ENCODE measurements at places on chromosomes 4 and X.
A peak's percentile ranks its signal among the peaks of the same experiment; 100 is the strongest.

DNA sequence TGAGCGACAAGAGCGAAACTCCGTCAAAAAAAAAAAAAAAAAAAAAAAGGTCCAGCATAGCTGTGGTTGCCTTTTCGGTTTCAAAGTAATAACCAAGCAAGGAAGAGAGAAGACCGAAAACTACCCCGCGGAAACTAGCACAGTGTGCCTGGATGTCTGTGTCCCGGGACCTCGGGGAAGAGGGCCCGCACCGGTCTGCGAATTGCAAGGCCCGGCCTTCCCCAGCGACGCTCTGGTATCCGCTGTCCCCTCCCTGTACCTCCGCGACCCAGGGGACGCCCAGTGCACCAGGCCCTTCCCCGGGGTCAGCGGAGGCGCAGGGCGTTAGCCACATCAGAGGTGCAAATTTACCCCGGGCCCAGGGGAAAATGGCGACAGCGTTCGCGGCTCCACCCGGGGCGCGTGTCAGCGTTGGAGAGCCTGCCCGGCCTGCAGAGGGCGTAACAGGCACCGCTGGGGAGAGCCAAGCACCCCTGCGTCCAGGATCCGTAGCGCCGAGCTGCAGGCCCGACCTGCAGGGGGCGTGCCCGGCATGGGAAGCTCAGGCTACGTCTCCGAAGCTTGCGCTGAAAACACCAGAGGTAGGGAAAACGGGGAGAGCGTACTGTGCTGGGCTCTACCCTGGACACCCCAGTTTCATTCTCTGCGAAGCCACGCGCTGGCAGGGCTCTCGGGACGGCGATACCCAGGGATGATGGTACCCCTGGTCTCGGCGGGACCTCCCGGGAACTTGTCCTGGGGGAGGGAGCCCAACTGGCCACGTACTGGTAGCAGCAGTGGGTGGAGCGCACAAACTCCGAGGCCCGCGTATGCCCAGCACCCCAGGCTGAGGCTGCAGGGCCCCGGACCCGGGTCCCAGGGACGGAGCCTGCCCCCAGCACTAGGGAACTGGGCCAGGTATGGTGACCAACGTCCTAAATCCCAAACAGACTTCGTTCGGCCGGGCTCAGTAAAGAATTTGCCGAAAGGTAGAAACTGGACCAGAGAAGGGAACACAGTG is 16.2 kb downstream of the NKX6-1 start:
- DNase-seq = no peak

- no peak for DNase-seq
Measured at GRCh38 chr4:56611501-56611900, 69.6 kb downstream of the HOPX start.

DNA sequence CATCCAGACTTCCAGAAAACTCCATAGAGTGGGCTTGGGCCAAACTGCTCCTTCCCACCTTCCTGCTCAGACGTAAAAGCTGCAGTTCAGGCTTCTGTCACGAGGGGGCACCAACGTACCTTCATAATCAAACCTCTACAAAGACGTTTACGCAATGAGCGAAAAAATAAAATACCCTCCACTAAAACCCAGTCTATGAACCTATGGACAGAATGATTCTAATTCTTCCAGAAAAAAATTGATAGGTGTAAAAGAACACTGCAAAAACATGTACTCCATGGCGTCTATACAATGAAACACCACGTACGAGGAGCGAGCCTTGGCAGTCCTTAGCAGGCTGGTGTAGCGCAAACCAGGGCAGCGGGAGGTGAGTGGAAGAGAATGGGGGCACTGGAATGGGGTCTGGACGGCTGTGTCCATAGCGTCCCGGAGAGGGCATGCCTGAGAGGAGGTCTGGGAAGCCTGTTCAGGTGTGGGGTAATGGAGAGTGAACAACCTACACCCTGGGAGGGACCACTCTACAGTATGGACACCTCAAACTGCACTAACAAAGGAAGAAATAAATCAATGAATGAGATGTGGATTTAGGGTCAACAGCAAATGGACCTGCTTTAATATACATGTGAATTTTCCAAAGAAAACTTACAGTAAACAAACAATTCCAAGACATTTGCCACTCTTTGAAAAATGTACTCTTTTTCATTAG is 14.4 kb upstream of the RAB40A start:
- DNase-seq = peak; percentile 72

DNA sequence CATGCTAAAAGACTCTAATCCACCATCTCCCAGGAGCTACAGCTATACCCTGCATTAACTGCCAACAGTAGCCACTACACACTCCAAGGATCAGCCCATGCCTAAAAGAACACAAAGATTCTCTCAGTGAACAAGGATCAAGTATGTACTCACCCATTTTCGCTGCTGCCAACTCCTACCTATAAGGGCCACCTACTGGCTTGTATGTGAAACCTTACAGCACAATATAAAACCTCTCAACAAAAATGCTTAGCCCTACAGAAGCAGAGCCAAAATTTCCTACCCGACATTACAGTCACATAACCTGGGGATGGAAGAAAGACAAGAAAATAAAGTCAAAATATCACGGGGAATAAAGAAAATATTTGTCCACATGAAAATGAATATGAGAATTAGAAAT is 562.8 kb upstream of the POU3F4 start:
- no peak for DNase-seq

DNA sequence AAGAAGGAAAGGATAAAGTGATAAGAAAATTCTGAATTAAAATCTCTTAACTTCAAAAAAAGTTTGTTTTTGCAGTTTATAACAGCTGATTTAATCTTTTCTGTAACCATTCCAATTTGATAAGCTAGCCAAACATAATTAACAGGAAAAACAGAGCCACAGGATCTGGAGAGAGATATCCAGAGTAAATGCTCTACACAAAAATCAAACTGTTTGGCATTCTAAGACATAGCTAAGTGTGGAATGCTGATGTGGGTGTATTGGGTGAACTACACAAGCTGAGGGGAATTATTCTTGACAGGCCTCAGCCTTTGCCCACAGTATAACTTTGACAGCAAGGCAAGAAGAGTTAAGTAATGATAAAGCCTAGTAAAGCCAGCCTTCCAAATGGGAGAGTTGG is 184.8 kb downstream of the GABRG1 start:
- DNase-seq = no peak

- no peak for DNase-seq
Measured at GRCh38 chr4:173301518-173302201, 32.5 kb downstream of the HMGB2 start.

DNA sequence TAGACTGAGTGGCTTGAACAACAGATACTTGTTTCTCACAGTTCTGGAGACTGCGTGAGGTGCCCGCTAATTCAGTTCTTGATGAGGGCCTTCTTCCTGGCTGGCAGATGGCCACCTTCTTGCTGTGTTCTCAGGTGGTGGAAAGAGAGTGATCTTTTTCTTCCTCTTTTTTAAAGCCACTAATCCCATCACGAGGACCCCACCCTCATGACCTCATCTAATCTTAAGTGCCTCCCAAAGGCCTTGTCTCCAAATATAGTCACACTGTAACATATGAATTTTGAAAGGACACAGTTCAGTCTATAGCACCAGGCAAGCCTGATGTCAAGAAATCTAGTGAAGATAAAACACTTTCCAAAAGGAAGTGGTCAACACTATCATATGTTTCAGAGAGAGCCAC is 12.4 kb downstream of the VAMP7 start:
- no peak for DNase-seq

DNA sequence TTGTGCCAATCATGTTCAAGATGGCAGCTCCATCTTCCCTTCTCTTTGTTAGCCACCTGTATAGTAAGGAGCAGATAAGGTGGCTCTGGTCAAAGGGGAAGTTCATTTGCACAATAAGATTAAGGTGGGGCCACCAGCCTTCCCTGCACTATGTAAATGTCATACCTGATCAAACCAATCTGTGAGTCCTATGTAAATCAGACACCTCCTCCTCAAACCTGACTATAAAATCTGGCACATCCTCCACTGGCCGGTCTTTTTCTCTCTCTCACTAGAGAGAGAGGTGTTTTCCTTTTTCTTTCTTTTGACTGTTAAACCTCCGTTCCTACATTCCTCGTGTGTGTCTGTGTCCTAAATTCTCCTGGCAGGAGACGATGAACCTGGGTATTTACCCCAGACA is 572.5 kb upstream of the AADAT start:
- no peak for DNase-seq

DNA sequence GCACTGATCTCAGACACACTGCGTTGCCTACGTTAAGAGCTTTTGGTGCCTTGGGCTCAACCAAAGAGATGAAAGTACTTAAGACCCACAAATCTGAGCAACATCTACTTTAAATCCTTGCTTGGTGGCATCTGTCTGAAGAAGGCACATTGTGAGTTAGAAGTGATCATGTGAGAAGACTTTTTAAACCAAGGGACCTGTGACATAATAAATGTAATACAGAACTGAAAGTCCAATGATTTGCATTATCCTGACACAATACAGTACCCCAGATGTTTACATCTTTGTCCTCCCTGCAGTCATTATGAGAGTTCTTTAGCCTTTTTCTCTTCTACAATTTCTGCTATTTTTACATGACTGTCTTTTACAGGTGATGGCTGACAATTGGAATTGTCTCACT is 96.7 kb upstream of the FTHL17 start:
- no peak for DNase-seq

DNA sequence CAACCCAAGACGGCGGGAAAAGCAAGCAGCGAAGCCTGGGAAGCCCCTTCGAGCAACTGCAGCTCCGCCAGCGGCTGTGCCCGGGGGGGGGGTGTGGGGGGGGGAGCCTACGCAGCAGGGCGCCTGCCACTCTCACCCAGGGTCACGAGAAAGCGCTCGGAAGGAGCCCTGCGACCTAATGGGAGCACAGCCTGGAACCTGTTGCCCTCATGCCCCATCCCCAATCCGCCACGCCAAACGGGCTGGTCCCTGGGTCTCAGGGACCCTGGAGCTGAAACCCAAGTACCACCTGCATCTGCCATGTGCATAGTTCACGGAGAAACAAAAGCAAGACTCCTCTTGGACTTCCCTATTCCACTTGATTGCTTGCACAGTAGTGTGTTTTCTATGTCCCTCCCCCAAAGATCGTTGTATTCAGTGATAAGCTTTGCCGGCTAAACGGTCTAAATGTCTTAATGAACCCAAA is 359 bp upstream of the GAB3 start:
- no peak for DNase-seq

GRCh38 chr4:54516556-54517215 is 141.1 kb upstream of the KIT start:
- DNase-seq = no peak

DNA sequence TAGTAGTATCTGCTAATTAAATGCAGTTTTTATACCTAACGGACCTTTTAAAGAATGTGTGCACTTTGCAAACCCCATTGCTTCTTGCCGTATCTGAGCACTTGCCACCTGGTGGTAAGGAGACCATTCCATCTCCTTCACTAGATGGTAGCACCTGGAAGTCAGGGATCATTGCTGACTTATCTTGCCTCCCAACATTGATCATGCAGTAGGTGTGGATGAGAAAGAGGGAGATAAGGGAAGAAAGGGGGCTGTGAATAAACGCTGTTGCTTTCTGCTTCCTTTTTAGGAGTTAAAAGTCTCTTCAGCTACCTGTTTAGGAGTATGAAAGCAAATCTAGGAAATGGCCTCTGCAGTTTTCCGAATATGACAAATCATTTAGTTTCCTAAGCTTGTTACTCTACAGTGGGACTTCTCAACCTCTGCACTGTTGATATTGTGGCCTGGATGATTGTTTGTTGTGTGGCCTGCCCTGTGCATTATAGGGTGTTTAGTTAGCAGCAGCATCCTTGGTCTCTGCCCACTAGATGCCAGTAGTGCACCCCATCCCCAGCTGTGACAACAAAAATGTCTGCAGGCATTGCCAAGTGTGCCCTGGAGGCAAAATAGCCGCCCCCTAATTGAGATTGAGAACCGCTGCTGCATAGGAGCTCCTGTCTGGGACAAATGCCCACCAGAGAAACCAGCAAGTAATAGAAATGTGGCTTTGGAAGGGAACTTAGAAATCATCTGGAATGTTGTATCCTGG is 38.8 kb downstream of the GAB1 start:
- DNase-seq = no peak

DNA sequence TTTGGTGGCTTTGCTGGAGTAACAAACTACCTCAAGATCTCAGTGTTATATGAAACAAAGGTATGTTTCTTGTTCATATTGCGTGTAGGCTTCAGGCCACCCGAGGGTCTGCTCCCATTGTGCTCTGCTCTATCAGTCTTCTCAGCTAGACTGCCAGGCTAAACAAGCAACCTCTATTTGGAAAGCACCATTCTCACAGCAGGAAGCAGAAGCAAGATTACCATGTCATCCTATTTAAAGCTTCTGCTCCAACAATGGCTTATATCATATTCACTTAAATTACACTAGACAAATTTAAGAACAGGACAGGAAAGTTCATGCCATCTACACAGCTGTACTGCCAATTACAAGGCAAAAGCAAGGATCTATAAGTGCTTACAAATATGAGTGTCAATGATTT is 385.8 kb downstream of the PPARGC1A start:
- no peak for DNase-seq

DNA sequence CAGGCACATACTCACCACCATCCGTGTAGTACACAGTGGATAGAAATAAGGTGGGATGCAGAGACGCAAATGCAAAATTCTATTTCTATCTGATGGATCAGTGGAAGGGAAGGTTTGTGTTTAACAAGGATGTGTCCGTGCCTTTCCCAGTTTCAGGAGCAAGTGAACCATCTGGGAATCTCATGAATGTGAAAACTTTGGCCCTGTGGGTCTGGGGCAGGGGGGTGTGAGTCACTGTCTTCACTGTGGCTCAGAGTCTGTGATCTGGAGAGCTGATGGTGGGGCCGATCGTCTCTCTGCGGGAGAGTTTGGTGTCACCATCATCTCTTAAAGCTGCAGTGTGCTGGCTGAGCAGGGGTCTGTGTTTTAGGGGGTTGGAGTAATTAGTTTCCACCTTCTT is 179.3 kb upstream of the STS start:
- no peak for DNase-seq

- DNase-seq = no peak
Measured at GRCh38 chr4:72951147-72951546, 118.4 kb downstream of the COX18 start.

GRCh38 chr4:187433141-187433540 is 562.4 kb upstream of the ZFP42 start:
- no peak for DNase-seq

- DNase-seq = no peak
Measured at GRCh38 chrX:148541584-148541940, 41.1 kb downstream of the AFF2 start.

DNA sequence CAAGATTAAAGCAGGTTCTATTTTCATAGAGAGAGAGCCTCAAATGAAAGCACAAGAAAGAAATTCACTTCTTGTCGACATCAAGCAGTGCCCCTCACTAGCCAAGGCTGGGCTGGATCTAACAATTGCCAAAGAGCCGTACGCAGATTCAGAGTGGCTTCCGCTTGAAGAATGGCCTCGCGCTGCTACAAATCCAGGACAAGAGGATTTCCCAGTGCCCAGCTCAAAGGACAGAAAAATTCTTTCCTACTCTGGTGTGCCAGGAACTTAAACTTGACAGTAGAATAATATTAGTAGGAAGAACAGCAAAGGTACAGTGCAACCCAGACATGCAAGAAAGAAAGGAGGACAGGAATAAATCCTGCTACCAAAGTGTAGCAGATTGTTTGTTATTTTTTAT is 56.5 kb upstream of the PPARGC1A start:
- no peak for DNase-seq

Data from NCI-H2227 treated with DMSO at 0.1 percent for 48 hours (cell line).